ENCODE measurements at places on chromosomes 6 and 20.

GRCh38 chr6:79570129-79571029, 33.1 kb upstream of the LCA5 start:
- no peak for DNase-seq

DNA sequence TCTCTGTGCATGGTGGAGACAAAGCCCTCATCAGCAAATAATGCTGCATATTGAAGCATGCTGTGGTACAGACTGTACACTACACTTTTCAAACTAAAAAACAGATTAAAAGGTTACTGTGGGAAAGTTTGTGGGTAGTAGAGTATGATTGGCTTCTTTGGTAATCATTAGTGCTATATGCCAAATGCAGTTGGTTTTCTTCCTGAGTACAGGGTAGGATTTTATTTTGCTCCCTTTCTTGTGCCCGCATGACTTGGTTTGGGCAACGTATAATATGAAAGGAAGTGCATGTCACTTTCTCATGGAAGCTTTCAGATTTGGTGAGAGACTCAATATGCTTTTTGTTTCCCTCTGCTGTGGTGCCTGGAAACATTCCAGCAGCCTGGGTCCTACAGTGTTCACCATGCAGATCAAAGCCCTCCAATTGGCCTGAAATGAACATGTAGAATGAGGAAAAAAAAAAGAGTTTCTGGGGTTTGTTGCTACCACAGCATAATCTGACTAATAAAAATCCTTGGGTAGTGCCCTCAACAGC, 270.7 kb upstream of the ADGRB3 start:
- DNase-seq, result no peak

GRCh38 chr6:131367206-131367873, 205.7 kb upstream of the ARG1 start:
- DNase-seq, result no peak

DNA sequence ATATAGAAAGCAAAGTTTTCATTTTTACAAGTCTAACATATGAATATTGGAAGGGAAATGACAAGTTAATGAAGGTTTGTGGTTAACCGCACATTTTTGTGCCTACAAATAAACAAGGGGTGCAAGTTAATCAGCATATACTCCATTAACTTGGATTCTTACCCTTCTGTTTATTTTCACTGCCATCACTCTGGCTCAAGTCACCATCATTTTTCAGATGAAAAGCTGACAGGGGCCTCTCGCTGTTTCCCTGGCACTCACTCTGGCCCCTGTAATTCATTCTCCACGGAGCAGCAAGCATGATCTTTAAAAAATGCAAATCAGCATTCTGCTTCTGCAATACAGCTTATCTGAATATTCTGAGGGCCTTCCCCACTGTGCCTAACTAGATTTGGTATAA, 29.8 kb downstream of the APCDD1L start:
- DNase-seq, result no peak

GRCh38 chr6:84172574-84172973, 54.9 kb downstream of the CEP162 start:
- DNase-seq, result no peak

DNA sequence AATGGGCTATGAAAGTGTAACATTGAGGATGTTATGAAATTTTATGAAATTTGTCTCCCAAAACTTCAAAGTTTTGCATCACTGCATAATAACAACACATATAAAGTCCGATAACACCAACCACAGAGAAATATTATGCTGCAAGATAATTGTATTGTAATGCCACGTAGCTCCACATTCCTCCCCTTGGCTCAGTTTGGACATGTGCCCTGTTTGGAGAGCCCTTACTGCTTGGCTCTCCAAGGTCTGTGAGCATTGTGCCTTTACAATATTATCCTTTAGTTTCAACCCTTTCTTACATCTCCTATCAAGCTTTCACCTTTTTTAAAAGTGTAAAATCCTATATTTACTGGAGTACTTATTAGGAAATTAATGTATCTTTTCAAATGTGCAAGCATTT, 10.8 kb downstream of the HBS1L start:
- DNase-seq, result no peak

DNA sequence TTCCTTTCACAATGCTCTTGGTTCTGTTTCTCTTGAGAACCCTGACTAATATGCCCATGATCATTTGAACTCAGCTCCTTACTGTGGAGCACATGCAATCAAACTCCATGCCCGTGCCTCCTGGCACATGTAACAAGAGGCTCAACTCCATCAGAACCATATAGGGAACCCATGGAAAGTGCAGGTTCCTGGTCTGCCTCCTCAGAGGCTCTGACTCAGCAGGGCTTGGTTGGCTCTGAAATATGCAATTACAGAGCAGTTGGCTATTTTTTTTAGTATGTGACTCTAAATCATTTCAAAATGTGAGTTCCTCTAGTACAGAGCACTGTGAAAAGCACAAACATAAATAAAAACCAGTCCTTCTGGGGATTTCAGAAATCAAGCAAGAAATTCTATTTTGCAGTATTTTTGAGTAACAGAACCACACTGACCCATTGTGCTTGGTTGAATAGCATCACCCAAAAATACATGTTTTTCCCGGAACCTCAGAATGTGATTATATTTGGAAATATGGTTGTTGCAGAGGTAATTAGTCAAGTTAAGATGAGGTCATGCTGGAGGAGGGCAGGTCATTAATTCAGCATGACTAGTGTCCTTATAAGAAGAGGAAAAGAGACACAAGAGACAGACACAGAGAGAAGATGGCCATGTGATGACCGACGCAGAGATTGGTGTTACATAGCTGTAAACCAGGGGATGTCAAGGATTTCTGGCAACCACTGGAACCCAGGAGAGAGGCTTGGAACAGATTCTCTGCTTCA, 13.2 kb upstream of the MAP3K4 start:
- DNase-seq, result no peak

- no peak for DNase-seq
Observed at GRCh38 chr6:54053881-54054391, 57.3 kb upstream of the MLIP start.

DNA sequence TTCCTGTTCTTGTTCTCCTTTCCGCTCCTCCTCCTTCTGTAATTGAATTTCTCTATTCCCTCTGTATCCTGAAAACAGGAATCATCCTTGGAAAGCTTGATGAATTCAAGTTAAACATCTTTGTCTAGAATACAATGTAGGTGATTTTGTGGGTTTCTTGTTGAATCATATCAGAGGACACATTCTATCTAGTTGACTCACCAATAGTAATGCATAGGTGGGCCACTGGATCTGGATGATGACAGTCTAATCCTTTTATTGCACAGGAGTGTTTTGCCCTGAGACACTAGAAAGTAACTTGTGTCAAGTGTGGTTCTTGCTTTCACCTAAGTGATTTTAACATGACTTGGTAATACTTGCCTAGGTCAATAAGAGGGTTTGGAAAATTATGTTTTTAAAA, 164.3 kb downstream of the RFPL4B start:
- no peak for DNase-seq

- no peak for DNase-seq
Observed at GRCh38 chr20:20225325-20226043, 142.4 kb upstream of the INSM1 start.

DNA sequence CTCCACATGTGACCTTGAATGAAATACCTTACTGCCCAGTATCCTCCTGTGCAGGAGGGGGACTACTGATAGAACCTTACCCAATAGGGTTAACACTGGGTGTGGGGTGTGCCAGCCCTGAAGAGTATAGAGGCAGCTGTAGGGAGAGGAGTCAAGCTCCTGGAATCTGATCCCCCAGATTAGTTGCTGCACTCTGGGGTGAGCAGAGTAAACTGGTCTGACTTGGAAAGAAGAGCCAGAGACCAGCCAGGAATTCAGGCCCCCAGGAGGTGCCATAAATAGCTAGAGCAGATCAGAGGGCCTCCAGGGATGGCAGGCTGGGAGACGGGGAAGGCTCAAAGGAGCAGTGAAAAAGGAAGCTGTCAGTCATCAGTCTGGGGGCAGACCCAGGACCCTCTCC, 3.5 kb upstream of the APOBEC2 start:
- no peak for DNase-seq

- no peak for DNase-seq
Observed at GRCh38 chr6:121510568-121511177, 75.2 kb downstream of the GJA1 start.

DNA sequence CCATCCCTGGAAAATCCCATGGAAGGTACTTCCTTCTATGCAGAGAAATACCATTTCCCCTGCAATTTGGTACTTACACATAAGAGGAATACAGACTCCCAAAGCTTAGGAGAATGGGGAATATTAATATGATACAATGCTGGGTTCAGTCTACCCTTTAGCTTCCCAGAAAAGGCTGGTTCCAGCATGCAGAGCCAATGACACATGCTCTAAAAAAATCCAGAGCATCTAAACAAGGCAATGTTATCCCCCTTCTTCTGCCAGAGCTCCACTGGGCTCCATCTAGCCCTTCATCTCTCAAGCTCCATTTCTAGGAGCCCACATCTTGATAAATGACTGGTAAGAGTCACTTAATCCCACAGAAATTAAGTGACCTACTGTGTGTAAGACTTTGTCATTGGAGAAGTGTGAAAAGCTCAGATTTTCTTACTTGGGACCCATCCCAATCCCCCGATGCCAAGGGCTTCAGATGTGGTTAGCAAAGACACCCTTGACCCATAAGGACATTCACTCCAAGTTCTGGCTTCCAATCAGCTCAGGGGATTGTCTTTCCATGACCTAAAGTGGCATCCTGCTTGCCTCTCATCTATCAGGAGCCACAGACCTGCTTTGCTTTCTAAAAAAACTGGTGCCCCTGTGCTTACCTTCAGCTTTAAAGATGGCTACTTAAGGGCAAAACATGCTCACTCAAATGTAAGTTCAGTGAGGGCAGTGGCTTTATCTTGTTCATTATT, 137.5 kb downstream of the UNC5CL start:
- DNase-seq, result no peak

DNA sequence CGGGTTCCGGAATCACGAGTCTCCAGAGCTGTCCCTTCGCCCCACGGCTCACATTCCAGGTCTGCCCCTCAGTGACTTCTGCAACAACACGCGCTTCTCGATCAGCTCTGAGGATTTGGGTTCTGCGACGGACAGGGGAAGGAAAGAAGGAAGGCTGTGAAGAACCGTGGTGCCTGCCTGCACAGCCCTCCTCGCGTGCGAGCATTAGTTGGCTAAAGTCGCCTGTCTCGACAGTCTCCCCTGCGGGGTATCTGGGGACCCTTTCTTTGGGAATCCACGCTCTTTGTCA, 23.1 kb downstream of the VPS52 start:
- DNase-seq, result no peak

DNA sequence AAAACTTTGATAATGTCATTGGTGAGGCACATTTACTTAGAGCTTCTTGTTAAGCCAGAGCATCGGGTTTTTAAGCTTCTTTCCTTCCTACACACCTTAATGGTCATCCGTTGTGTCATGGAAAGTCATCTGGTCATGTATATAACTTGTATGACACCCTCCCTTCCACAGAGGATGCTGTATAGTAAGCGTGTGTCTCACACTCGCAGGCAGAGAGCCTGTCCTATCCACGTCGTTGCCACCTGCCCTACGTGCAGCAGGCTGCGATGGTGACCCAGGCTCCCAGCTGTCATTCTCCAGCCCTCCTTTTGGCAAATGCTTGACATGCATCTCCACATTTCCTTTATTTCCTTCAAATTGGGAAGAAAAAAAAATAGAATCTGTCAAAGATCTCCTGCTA, 85.6 kb downstream of the MYB start:
- DNase-seq, result no peak

GRCh38 chr20:35327074-35327976, 35.1 kb upstream of the FAM83C start:
- no peak for DNase-seq

GRCh38 chr6:144722154-144722737, 437.1 kb downstream of the UTRN start:
- no peak for DNase-seq

GRCh38 chr6:81696524-81696923, 56.0 kb downstream of the TENT5A start:
- DNase-seq, result no peak

- no peak for DNase-seq
Observed at GRCh38 chr6:40992746-40993145, 46.3 kb downstream of the UNC5CL start.

GRCh38 chr20:35588397-35588796, 27.2 kb upstream of the SPAG4 start:
- no peak for DNase-seq

DNA sequence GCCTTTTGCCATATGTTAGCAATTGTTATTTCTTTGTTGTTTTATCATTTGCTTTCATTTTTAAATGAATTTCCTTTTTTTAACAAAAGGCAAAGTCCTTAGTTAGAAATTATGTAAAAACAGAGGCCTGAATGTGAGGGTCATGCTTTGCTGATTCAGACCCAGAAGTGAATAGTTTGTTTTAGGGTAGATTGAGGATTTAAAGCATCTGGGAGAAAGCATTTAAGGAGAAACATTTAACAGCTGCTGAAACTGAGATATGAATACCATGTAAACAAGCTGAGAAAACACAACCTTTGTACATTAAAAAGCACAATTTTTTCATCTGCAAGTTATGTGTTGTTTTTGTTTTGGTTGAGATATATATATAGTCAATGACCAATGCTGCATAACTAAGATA, 8.0 kb downstream of the HTR1B start:
- no peak for DNase-seq

- DNase-seq, result no peak
Observed at GRCh38 chr6:142414462-142415250, 112.8 kb downstream of the ADGRG6 start.

GRCh38 chr20:20839771-20840170, 127.3 kb upstream of the RALGAPA2 start:
- no peak for DNase-seq

GRCh38 chr6:70241031-70241430, 61.9 kb downstream of the COL9A1 start:
- DNase-seq, result no peak

- DNase-seq, result no peak
Observed at GRCh38 chr6:135021310-135022049, 33.1 kb downstream of the HBS1L start.

- no peak for DNase-seq
Observed at GRCh38 chr6:167094820-167095637, 27.9 kb upstream of the CCR6 start.

DNA sequence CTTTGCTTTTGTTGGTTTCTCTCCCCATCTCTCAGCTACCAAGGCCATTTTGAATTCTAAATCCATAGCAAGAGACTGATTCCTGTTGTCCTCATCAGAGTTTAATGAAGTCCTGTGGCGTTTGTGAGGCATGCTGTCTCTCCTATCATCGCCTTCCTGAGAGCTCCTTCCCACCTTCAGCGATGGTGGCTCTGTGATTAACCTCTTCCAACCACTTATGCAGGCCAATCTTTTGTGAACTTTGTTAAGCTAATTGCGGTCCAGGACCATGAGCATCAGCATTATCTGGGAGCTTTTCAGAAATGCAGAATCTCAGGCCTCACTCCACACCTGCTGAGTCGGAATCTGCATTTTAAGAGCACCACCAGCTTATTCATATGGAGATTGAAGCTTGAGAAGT, 272.5 kb upstream of the CDYL start:
- DNase-seq, result no peak
